Lung microvascular endothelial cell (primary cell): ENCODE measurements at places on chromosomes 7 and 10.

DNA sequence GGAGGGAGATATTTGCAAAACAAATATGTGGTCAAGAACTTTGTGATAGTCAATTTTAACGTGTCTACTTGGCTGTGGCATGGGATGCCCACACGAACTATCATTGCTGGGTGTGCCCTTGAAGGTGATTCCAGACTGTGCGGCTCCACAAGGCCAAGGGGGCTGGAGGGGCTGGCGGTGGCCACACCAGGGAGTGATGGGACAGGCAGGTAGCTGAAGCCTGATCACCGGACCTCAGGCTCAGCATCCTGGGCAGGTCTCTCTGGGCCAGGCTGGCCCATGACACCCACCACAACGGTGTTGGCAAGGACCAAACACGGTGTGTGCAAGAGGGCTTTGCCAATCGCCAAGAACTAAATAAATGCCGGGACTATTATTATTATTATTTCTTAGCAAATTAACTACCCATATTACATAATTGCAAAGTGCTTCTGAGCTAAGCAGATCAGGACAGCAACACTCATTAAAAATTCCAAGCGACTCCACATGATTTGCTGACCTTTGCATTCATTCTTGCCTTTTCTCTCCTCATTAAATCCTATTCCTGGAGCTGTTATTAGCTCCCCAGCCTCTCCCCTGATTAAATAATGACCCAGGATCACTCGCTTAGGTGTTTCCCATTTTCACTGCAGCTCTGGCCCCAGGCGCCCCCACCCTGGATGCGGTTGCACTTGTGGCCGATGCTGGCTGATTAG is 35.4 kb upstream of the PPP2R2D start:
- DNase-seq: no peak

GRCh38 chr7:151714201-151714600 is 162.7 kb downstream of the PRKAG2 start:
- no peak for DNase-seq

DNA sequence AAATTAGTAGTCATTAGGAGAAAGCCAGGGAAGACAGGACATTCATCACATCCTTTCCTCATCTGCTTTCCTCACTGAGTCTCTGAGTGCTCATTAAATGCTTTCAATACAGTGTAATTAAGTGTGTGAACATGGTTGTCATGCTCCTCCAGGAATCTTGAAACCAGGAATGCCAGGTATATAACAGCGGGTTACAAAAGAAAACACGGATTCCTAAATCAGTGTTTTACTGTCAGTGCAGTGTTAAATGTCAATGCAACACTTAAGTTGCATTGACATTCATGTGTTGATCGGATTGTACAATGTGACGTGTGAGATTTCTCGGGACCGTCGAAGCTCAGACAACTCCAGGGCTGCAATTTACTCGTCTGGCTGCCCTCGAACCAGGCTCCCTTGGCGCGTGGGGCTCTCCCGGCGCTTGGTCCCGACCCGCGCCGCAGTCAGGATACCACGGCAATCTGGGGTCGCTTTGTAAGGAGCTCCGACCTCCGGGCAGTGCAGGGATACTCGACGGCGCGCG is 455 bp upstream of the SPAG6 start:
- DNase-seq: no peak

DNA sequence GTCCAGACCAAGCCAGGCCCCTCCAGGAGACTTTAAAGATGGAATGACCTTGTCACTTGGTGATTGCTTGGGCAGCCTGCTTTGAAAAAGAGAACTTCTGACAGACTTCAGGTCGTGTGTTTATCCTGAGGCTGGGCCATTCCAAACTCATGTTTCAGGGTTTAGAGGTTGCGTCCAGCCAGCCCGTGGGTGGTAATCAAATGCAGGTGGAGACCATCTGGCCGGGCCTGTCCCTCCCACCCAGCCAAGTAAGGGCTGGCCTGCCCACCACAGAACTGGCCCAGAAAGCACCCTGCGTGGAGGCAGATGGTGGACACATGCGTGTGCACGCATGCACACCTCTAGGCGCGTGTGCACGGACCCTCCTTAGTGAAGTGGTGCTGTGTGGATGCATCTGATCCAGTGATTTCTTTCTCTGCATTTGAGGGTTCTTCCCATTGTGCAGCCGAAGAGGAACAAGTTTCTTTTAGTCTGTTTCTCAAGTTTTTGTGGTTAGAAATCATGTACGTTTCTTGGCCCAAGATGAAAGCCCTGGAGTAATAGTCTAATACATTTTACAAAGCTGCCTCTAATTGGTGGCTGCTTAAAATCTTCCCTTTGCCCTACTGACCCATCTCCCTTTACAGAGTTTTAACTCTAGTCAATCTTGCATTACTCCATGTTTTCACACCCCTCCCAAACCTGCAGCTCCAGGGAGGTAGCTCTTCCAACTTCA is 43.0 kb downstream of the SUFU start:
- no peak for DNase-seq

DNA sequence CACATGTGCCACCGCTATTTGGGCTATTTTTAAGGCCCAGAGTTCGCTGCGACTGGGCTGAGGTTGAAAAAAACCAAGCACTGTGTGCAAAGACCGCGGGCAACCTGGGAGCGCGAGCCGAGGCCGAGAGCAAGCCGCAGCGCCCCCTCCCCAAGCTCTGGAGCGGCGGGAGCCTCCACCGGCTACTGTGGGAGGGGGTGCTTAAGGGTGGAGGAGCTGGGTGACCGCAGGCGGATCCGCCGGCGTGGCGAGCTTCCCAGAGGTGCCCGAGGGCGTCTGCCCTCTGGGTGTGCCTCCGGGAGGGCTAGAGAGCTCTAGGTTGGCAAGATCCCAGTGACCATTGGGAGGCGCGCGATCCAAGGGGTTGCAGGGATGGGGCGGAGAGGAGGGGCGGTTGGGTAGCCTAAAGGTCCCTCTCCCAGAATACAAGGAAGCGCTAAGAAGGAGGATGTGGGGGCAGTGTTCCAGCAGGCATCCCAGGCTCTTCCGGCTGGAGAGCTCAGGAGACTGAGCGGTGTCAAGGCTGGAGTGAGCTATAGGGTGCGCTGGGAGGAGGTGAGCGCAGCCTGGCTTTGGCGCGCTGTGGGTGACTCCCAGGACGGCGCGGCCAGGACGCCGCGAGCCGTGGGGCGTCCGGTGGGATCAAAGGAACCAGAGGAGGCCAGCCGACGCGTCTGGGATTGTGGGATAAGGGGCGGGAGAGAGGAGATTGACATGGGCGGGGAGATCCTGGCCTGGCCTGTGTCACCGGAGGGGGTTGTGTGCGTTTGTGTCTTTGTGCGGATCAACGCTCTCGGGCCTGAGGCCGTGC is 8.0 kb downstream of the DLX5 start:
- DNase-seq: no peak
